Stromal cell of bone marrow (primary cell): ENCODE measurements at places on chromosomes 1 and 21.

DNA sequence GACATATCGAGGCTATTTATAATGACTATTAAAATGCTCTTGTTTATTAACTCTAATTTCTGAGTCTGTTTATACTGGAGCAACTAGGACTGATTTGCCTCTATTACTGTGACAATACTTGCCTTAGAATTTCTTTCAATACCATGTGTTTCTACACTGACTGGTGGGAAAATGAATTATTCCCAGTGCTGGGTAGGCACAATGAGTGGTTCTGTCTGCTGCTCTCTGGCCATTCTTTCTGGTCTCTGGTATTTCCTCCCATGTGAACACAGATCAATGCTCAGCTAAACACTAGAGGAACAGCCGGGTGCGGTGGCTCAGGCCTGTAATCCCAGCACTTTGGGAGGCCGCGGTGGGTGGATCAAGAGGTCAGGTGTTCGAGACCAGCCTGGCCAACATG lies 390.5 kb downstream of the PRDM2 start:
- no peak for DNase-seq

- DNase-seq: no peak
These were observed 262.4 kb downstream of the HHIPL2 start for GRCh38 chr1:222285526-222285925.

GRCh38 chr1:226716577-226716976 lies 22.5 kb downstream of the ITPKB start:
- no peak for DNase-seq

DNA sequence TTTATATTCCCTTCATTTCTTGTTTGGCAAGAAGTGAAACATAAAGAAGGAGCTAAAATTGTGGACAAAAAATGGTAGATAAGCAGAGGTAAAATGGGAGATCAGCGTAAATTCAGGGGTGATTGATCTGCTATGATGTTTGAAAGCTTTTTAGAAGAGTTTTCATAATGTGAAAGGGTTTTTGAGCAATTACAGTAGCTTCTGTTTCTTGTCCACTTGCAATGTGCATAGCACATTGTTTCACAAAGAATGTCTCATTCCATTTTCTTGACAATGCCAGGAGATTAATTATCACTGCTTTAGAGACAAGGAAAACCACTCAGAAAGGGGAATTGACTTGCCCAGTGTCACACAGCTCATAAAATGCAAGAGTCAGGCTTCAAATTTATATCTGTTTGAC lies 65.9 kb upstream of the PLPPR4 start:
- DNase-seq: no peak

DNA sequence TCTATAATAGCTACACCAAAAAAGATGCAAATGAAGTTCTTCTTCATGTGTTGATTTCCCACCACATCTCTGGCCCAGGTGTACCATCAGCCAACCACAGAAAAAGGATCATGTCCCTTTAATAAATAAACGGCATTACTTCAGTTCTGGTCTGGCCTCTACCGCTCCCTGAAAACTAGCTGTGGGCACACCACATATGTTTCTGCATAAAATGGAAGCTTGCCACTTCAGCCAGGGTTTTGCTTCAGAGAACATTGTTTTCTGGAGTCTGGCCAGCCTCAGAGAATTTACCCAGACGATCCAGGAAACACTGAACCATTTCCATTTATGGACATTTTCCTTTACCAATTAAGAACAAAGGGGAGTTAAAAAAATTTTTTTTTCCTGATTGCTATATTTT lies 5.8 kb upstream of the LAMC2 start:
- peak; percentile 92 for DNase-seq

- DNase-seq: no peak
These were observed 345.0 kb downstream of the DISC1 start for GRCh38 chr1:231971397-231972110.

DNA sequence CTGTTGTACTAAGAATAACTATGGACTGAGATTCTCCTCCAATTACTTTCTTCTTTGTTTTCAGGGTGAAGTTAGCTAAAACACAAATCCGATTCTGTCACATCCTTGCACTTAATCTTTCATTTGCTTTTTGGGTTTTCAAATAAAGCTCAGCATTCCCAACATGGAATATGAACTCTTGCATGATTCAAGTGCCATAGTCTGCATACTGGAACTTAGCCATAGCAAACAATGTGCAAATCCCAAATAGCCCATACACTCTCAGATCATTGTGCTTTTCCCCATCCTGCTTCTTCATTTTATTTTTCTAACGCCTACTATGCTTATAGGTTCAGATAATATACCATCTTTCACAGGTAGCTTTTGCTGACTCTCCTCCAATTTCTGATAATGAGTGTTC lies 455.8 kb upstream of the PRMT6 start:
- DNase-seq: no peak

GRCh38 chr21:17196623-17197022 lies 316.2 kb upstream of the CXADR start:
- no peak for DNase-seq

DNA sequence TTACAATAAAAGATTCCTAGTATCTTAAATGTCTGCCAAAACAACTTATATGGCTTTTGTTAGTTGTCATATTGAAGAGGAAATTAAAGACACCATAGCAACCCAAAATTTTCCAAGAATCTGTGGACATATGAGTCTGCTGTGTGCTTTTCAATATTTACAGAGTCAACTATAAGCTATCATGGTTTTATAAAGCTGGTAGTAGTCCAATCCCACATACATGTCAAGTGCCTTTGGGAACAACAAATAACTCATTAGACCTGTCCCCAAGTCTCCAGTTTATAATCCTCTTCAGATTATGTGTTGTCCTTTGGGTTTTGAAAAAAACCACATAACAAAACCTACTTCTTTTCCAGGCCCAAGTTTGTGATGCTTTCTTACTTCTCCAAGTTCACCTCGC lies 293.8 kb upstream of the USP25 start:
- DNase-seq: no peak

DNA sequence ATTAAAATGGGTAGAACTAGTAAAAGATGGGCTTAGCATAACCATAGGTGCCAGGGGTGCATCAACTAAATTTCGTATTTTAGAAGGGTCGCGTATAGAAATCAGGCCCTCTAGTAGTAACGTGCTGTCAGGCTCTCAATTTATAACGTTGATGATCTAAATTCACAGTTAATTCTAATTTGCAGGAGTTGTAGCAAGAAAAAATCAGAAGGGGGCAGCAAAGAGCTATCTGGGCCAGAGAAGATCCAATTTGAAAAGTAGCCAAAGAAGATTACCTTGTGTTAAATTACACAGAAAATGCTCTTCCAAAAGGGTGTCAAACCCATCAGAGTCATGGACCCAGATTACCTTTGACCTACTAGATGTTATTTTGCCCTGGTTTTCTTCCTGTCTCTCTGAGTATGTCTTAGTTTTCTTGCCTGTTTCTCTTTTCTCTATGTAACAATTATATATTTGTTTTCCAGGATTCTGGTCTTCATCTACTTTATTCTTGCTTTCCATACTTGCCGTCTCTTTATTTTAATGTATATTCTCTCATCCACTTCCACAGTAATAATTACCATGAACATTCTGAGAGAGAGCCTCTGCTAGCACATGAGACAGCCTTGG lies 1030.9 kb downstream of the AMY1C start:
- DNase-seq: no peak

DNA sequence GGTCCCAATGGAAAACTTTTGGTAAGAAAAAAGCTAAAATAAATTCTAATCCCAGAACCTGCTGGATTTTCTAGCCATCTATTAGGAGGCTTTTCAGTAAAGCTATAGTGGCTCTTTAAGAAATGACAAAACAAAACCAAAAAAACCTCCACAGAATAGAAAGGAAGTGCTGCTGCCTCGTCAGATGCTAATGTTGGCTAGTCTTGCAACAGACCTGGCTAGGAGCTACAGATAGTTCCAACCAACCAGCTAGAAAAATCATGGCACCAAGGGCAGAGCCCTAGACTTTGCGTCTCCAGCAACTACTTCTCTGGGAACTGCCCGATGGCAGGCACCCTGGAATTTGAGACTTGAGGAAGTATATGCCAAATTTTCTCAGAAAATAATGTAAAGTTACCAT lies 7.6 kb downstream of the CD101 start:
- no peak for DNase-seq

GRCh38 chr1:13554798-13555197 lies 28.8 kb upstream of the PDPN start:
- no peak for DNase-seq

GRCh38 chr21:37916310-37917051 lies at the start of gene KCNJ6:
Gene KCNJ6 (minus strand): TSS chr21:37916457. CDS start chr21:37840682, 75,775 bp downstream.
- no peak for DNase-seq

- DNase-seq: no peak
These were observed 5.7 kb downstream of the AK5 start for GRCh38 chr1:77287535-77287934.

DNA sequence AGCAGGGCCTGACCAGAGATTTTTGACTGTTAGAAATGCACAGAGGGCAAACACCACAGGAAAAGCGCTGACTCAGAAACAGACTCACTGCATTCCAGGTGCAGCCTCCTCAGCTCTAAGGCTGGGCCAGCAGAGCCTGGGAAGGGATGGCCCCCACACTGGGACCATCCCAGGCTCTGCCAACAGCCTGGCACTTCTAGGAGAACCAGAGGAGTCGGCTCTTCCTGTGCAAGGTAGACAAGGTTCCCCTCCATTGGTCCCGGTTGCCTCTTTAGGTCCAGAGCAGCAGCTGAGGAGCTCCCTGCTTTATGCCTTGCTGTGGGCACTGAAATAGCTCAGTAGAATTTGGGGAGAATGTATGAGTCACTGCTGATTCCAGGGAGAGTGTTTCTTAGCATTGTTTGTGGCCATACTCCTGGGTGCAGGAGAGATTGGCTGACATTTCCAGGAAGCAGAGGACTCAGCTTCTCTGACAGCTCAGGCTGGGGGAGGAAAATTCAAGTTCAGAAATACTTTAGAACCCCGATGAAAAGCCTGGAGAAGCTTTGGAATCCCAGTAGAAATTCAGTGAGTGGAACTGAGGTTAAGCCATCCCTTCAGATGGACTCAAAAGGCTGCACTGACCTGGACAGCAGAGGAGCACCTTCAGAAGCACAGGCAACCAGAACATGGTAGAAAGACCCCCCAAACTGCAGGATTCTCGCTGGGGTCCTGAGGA lies 19.7 kb downstream of the PRAMEF1 start:
- peak; percentile 21 for DNase-seq

- no peak for DNase-seq
These were observed 7.7 kb upstream of the GPATCH4 start for GRCh38 chr1:156608981-156609380.

DNA sequence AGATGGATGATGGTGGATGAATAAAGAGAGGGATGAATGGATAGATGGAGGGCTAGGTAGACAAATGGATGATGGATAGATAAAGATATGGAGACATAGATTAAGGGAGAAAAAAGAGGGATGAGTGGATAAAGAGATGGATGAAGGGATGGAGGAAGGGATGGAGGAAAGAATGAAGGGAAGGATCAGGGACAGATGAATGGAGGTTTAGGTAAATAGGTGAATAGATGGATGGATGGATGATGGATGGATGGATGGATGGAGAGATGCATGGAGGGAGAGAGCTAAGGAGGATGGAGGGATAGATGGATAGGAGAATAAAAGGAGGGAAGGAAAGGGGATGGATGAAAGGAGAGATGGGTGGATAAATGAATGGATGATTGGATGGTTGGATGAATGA lies 28.8 kb downstream of the PLXNA2 start:
- no peak for DNase-seq

DNA sequence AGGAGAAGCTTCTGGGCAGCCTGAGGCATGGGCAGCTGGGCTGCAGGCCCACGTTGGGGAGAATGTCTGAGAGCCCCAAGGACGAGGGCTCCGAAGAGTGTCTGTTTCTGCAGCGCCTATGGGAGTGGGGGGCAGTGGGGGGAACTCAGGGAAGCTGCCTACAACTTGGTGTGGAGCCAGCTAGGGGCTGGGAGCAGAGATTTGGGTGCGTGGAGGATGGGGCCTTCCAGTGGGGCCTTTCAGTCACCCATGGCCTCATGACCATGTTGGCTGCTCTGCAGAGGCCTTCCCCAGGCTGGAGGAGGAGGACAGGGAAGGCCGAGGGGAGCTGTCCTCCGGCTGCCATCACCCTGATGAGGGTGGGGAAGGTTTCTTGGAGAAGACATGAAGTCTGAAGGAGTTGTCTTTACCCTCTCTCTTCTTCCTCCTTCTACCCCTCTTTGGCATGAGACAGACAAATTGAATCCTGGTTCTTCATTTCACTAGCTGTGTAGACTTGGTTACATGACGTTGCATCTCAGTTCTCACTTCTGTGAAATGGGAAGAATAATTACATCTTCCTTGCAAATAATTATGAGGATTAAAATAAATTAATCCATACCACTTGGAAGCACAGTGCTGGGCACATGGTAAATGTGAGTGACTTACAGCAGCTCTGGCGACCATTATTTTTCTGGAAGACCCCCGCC lies 8.3 kb downstream of the PPFIA4 start:
- DNase-seq: no peak

GRCh38 chr1:23594927-23595353 lies 35.6 kb upstream of the ID3 start:
- no peak for DNase-seq

GRCh38 chr1:41610361-41610760 lies 125.9 kb upstream of the EDN2 start:
- no peak for DNase-seq

DNA sequence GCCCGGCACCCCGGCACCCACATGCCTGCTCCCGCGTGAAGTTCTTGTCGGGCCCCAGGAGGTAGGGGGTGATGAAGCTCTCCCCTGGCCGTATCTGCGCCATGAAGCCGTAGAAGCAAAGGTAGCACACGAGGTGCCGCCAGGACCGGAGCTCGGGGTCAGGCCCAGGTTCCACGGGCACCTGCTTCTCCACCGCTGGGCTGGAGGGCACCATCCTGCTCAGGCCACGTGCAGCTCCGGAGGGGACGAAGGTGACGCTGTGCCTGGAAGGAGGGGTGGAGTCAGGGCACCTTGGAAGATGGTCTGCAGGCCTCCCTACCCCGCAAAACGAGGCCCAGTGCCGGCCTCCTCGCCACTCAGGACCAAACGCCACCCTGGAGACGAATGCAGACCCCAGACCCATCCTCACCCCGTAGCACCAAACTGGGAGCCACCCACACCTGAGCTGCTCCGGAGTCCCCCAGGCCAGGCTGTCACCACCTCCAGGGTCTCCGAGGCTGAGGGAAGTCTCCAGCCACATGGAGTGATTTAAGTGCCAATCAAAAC lies 4.4 kb downstream of the SLC19A1 start:
- no peak for DNase-seq

DNA sequence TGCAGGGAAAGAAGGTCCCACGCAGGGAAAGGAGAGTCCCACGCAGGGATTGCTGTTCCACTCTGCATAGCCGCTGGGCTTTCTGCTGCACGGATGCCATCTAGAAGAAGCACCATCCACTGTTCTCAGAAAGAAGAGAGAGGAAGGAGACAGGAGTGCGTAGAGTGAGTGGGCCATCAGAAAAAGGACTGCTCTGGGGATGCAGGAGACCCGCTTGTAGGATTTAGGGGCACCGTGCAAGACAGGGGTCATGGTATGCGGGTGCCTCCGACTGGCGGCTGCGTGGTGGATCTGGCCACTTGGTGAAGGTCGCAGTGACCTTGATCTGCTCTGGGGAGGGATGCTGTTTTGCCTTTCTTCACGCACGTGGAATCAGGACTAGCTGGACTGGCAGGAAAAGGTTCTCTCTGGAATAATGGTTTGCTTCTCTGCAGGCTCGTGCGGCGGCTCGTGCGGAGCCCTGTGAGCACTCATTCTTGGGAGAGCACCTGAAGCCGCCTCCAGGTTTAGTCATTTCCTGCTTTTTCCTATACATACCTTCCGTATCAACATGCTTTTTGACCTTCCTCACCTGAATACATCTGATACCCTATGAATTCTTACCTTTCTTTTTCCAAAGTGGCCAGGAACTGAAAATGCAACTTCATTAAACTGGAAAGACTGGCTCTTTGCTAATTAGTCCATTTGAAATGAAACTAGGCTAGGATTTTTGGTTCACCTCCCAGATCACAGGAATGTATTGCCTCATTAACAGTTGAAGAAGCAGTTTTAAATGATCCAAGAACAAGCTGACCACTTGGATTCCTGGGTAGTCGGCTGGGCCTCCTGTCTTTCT lies 181.6 kb downstream of the KIF26B start:
- no peak for DNase-seq
